ENCODE measurements at places on chromosomes 7 and 10. TPM values are rescaled to one million over a fixed set of nuclear protein-coding genes. Genes with fewer than 3 reads are reported as not detected.

Gene FAM185A
- total RNA-seq: 6.9 TPM

Gene ITIH2
- 0.26 TPM for total RNA-seq

Gene PRKCQ
- total RNA-seq: 4.5 TPM

Gene ERVW-1
- 0.04 TPM for total RNA-seq

Gene TFEC
- 0.14 TPM for total RNA-seq

Gene GSDME
- 48.2 TPM for total RNA-seq

Gene MCU
- total RNA-seq: 28.3 TPM

Gene GPR146
- total RNA-seq: 1.6 TPM
